Tibial artery (tissue), 4 donors: ENCODE measurements at places on chromosomes 7 and 10.
A peak's percentile ranks its signal among the peaks of the same experiment; 100 is the strongest.

GRCh38 chr10:53699684-53700083, 927.1 kb upstream of the MBL2 start:
- no peaks in the 10 kb centered on the region for H3K36me3 ChIP-seq
- H3K27ac ChIP-seq: no peak overlapping the region
- no peaks in the 10 kb centered on the region for H3K27me3 ChIP-seq
- no peaks in the 10 kb centered on the region for H3K4me1 ChIP-seq
- no peak for DNase-seq

DNA sequence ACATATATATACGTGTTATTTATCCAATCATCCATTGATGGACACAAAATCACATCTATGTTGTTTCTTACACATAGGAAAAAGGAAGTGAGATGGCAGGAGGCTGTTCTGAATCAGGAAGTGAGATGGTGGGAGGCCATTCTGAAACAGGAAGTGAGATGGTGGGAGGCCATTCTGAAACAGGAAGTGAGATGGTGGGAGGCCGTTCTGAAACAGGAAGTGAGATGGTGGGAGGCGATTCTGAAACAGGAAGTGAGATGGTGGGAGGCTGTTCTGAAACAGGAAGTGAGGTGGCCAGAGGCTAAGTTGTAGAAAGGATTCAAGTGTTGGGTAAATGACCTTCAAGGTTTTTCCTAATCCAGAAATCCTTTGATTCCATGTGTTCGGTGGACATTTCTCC, 921.5 kb downstream of the TYW1 start:
- H3K4me1 ChIP-seq: no peaks in the 10 kb centered on the region
- H3K36me3 ChIP-seq: no peaks in the 10 kb centered on the region
- no peak overlapping the region for H3K27ac ChIP-seq
- H3K27me3 ChIP-seq: no peaks in the 10 kb centered on the region
- no peak for DNase-seq
- H3K4me3 ChIP-seq: no peak overlapping the region

DNA sequence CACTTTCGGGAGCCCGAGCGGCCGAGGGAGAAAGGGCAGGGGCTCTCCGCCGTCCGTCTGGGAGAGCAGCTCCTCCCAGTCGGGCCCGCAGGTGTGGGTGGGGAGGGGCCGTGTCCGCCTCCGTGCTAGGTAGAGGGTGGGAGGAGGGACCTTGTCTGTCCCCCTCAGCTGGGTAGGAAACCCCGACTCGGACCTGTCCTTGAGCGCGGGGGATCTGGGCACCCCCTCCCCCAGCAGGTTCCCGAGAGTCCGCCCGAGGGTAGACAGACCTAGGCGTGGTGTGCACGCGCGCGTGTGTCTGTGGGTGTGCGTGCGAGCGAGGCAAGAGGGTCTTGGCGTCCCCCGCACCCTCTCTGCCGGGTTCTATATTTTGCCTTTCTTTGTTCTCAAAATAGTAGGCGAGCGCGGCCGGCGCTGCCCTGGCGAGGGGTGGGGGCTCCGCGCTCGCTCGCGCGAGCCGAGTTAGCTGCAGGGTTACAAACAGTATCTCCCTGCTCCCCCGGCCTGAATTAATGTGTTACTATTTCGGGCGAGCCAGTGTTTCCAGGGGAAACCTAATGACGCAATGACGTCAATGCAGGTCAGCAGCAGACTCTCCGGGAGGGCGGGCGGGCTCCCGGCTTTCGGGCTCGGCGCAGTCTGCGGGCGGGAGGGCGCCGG, 73.9 kb upstream of the LEP start:
- H3K4me1 ChIP-seq: peaks cover 21% of the 10 kb centered on the region
- no peak for DNase-seq
- no peak overlapping the region for H3K27ac ChIP-seq
- no peaks in the 10 kb centered on the region for H3K27me3 ChIP-seq

DNA sequence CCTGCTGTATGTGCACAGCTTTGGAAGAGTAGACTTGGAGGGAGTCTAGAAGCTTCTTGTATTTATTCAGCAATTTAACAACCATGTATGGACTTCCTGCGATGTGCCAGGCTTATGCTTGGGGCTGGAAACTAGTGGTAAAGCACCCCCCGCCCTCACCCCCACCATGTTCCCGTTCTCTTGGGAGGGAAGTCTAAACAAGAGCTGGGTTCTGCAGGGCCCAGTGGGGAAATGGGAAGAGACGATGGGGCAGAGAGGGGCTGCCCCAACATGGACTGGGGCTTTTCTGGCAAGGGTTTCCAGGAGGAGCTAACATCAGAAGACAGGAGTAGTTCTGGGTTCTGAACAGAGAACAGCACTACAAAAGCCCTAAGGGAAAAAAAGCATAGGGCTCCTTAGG, 8.0 kb downstream of the RASSF4 start:
- H3K4me1 ChIP-seq: no peaks in the 10 kb centered on the region
- peak overlapping the region; percentile 71 for H3K27ac ChIP-seq
- no peaks in the 10 kb centered on the region for H3K27me3 ChIP-seq
- H3K36me3 ChIP-seq: peaks cover 16% of the 10 kb centered on the region

GRCh38 chr7:81080553-81080952, 161.7 kb upstream of the SEMA3C start:
- H3K4me1 ChIP-seq: no peaks in the 10 kb centered on the region
- H3K4me3 ChIP-seq: no peak overlapping the region
- no peak overlapping the region for H3K27ac ChIP-seq
- H3K36me3 ChIP-seq: no peaks in the 10 kb centered on the region
- no peak for DNase-seq

DNA sequence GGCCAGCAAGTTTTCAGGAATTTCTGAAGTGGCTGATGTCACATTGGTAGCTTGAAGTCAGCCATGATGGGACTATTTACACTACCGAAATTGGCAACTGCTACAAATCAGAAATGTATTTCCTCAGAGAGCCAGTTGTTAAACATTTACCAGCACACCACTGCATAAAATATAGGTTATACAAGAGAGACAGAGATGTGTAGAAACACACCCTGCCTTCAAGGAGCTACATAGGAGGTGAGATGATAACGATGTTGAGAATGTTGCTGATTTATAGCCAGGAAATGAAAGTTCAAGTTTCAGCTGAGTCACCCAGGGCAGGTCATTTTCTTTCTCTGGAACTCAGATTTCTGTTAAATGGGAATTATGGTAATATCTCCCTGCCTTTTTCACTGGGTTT, 46.0 kb upstream of the TCF7L2 start:
- no peaks in the 10 kb centered on the region for H3K27me3 ChIP-seq
- DNase-seq: no peak
- H3K36me3 ChIP-seq: no peaks in the 10 kb centered on the region
- H3K27ac ChIP-seq: no peak overlapping the region

DNA sequence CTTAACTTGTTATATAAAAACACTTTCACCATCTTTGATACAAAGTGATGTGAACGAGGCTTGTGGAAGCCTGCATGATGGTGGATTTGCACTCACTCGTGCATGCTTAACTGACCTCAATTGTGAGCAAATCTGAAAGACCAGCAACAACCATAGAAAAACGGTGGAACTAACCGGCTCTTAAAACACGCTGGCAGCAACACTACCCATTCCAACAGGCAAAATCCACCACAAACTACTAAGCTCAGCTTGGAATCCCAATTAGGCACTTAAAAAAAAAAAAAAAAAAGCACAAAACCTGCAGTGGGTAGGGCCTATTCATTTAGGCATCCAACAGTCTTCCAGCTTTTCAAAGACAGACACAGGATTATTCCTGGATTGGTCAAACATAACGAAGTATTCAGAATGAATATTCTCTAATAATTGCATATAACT, 1.8 kb downstream of the GDI2 start:
- H3K4me3 ChIP-seq: peak overlapping the region; percentile 91
- H3K27ac ChIP-seq: no peak overlapping the region
- no peaks in the 10 kb centered on the region for H3K36me3 ChIP-seq

- no peak for DNase-seq
- H3K27me3 ChIP-seq: no peaks in the 10 kb centered on the region
- peaks cover 3% of the 10 kb centered on the region for H3K36me3 ChIP-seq
- H3K27ac ChIP-seq: no peak overlapping the region
These were observed 140.1 kb downstream of the ZFAND4 start for GRCh38 chr10:45532480-45532879.

DNA sequence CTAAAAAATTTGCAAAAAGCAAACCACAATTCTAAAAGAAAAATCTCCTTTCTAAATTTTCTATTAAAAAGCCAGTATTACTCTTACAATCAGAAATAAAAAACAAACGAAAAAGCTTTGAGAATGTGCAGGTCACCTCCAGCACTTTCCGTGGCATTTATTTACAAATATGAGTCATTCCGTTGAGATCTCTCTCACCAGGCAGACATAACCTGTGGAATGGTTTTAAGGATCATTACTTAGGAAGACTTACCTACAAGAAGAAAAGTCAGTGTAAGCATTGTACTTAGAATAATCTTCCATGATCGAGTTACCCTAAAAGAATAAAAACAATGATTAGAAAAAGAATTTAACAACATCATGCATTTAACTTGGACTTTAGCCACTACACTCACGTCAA, 3.3 kb downstream of the SUN3 start:
- no peak for DNase-seq
- no peaks in the 10 kb centered on the region for H3K36me3 ChIP-seq
- H3K27me3 ChIP-seq: peaks cover 8% of the 10 kb centered on the region
- no peak overlapping the region for H3K27ac ChIP-seq

DNA sequence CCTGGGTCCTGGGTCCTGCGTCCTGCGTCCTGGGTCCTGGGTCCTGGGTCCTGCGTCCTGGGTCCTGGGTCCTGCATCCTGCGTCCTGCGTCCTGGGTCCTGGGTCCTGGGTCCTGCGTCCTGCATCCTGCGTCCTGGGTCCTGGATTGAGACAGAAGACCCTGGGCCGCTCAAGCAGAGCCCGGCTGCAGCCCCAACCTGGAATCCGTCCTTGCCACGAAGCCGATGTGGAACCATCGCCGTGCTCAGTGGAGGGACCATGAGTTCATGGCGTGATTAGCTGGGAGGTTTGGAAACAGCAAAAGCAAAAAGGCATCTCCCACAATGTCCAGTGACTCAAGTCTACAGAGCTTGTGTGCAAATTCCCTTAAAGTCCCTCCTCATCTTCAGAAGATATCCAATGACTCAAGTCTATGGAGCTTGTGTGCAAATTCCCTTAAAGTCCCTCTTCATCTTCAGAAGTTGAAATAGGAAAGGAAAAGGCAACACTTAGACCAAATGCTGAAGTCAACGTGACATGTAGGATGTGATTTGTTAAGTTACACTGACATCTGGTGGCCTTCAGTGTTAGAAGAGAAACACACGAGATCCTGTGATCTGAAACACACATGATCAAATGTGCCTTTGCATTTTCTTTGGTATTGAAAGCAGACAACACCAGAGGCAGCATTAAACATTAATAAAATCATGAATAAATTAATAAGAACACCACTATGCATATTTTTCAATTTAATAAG, 179.9 kb downstream of the PTPRN2 start:
- peaks cover 24% of the 10 kb centered on the region for H3K27me3 ChIP-seq
- H3K4me3 ChIP-seq: no peak overlapping the region
- DNase-seq: no peak
- H3K27ac ChIP-seq: no peak overlapping the region
- no peaks in the 10 kb centered on the region for H3K4me1 ChIP-seq
- H3K36me3 ChIP-seq: no peaks in the 10 kb centered on the region

DNA sequence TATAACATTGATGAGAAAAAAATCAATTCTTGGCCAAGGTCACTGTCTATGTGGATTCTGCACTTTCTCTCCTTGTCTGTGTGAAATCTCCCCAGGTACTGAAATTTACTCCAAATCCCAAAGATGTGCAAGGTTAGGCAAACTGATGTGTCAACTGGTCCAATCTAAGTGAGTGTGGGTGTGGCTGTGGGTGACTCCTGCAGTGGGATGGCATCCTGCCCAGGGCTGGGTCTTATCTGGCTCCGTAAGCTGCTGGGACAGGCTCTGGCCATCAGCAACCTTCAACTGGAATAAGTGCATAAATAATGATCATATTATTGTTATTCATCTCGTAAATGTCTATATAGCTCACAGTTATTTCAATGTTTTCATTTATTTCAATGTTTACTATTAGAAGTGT, 79.3 kb downstream of the JCAD start:
- H3K27me3 ChIP-seq: no peaks in the 10 kb centered on the region
- no peak overlapping the region for H3K27ac ChIP-seq
- no peak for DNase-seq
- no peaks in the 10 kb centered on the region for H3K36me3 ChIP-seq
- no peak overlapping the region for H3K4me3 ChIP-seq

DNA sequence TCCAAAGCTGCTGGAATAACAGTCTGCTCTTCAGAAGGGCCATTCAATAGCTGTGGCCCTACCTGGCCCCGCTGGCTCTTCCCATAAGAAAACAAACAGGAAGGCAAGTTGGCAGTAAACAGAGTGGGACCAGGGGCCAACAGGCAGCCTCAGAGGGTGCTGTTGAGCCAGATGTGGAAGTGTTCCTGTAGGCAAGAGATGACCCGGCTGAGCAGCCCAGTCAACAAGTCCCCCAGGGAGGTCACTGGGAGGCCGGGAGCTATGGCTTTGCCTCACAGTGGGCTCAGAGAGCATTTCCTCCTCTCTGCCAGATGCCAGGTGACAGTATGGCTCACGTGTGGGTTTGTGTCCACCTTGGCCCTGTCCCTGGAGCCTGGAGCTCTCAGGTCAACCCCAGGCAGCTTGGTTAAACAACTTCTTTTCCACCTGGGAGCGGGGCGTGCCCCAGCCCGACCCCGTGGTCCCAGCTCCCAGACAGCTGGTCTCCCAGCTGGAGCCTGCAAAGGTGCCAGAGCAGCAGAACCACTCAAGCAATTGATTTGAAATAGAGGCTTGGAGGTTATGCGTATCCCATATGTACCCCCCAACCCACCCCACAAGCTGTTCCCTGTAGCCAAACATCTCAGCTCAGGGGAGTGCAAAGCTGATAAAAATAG, 33.8 kb upstream of the LOXL4 start:
- no peaks in the 10 kb centered on the region for H3K27me3 ChIP-seq
- H3K4me1 ChIP-seq: no peaks in the 10 kb centered on the region
- no peak overlapping the region for H3K4me3 ChIP-seq

GRCh38 chr10:35705671-35706070, 63.6 kb upstream of the FZD8 start:
- no peak for DNase-seq
- no peak overlapping the region for H3K4me3 ChIP-seq
- H3K4me1 ChIP-seq: no peaks in the 10 kb centered on the region
